ENCODE measurements at places on chromosomes 12 and 14.

- no peak for DNase-seq
Measured at GRCh38 chr12:24960222-24960855, 11.4 kb upstream of the BCAT1 start.

GRCh38 chr14:99382071-99382470 is 98.6 kb downstream of the SETD3 start:
- no peak for DNase-seq

DNA sequence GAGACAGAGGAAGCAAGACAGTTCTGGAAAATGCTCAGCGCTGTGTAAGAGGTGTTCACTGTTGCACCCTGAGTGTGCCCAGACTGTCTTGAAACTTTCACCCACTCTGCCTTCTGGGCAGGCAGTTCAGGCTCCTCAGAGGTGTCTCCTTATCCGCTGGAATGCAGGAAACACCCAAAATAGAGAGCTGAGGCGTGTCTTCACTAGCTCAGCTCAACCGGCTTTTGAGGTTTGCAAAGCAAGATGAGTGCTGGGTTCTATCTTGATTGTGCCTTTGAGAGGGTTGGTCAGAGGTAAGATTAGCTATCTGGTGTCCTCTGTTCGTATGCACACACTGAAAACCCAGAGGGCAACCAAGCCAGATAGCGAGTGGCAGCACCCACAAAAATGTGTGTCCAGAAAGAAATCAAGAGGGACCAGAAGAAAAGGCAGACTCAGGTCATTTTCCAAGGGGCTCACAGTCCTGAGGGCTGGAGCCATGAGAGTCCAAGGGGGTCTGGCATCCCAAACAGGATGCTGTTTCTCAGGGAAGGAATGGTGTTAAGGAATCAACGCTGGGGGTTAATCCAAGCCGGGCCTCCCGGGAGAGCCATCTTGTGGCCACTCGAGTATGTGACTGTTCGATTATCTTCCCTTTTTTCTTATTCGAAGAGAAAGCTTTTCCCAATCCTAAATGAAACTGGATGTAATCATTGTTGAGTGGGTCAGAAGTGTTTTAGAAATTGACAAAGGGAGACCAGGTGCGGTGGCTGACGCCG is 47.1 kb downstream of the TBX3 start:
- no peak for DNase-seq

GRCh38 chr12:89351489-89352241 is 636 bp downstream of the DUSP6 start:
- DNase-seq = no peak

DNA sequence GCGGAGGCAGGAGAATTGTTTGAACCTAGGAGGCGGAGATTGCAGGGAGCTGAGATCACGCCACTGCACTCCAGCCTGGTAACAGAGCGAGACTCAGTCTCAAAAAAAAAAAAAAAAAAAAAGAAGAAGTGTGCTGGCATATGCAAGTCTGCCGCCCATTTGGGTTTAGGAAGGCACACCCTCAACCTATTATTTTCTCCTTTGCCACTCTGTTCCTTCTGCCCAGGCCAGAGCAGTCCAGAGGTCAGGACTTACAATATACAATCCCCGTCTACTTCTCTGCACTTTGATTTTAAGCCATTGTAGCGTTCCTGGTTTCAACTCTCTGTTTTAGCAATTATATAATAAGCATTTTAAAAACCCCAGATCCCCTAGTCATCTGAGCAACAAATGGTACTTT is 39.8 kb downstream of the CATSPERB start:
- no peak for DNase-seq

GRCh38 chr14:36512585-36513003 is 7.4 kb downstream of the NKX2-1 start:
- peak; percentile 67 for DNase-seq

DNA sequence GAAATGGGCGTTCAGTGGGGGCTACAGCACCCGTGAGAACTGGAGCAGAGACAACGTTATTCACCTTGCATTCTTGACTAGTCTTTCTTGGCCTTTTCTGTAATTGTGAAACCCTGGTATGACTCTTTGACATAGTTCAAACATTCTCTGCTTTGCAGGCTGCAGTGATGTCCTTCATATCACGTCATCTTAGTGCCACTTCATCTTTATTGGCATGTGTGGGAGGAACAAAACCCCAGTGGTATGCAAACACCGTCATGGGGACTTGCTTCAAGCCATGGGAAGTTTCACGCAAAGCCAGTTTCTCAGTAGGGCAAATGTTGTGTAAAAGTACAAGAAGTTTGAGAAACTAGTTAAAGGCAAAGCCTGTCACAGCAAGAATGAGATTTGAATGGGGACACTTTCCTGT is 20.2 kb upstream of the DUSP16 start:
- no peak for DNase-seq

DNA sequence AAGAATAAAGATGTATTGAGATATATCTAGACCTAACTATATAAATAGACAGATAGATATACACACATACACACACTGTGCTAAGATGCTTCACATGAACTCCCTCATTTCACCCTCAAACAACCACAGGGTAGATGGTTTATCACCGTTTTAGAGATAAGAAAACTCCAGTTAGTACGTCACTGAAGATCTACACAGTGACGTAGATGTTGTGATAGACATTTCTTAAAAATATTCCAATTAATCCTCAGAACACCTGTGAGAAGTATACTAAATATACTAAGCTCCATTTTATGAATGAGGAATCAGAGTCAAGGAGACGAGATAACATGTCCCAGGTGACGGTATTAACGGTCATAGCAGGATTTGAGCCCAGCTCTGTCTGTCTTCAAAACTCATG is 31.5 kb downstream of the CCDC60 start:
- DNase-seq = no peak

- no peak for DNase-seq
Measured at GRCh38 chr14:92984896-92985295, 61.9 kb downstream of the CHGA start.

- no peak for DNase-seq
Measured at GRCh38 chr12:15918066-15918465, 6.9 kb downstream of the DERA start.

- peak; percentile 96 for DNase-seq
Measured at GRCh38 chr14:36217732-36218131, 41.2 kb upstream of the PTCSC3 start.

GRCh38 chr12:13968281-13968680 is 13.1 kb downstream of the GRIN2B start:
- no peak for DNase-seq

DNA sequence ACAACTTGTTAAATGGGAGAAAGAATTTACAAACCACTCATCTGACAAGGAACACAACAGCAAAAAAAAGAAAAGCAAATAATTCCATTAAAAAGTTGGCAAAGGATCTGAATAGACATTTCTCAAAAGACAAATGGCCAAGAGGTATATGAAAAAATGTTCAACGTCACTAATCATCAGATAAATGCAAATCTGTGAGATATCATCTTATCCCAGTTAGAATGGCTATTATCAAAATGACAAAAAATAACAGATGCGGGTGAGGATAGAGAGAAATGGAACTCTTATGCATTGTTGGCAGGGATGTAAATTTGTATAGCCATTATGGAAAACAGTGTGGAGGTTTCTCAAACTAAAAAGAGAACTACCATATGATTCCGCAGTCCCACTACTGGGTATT is 29.9 kb downstream of the CYP46A1 start:
- DNase-seq = no peak

- DNase-seq = no peak
Measured at GRCh38 chr12:48028541-48029431, 24.5 kb upstream of the COL2A1 start.

DNA sequence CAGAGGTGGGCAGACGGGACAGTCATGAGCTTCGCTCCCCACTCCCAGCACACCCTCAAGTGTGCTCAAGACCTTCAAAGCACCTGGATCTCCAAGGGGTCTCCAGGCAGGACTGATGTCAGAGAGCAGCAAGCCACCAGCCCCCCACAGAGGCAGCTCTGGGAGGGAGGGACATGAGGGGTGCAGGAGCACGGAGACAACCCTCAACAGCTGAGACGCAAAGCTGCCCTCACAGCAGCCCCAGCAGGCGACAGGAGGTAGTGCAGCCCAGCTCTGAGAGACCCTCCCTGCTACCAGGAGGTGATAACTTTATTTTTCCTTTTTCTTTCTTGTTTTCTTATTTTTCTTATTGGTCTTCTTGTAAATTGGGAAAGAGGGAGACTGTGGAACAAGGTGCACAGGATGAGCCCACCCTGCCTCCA is 17.9 kb downstream of the SIVA1 start:
- DNase-seq = no peak

- DNase-seq = peak; percentile 96
Measured at GRCh38 chr14:90513161-90514014, 116.6 kb downstream of the CALM1 start.

DNA sequence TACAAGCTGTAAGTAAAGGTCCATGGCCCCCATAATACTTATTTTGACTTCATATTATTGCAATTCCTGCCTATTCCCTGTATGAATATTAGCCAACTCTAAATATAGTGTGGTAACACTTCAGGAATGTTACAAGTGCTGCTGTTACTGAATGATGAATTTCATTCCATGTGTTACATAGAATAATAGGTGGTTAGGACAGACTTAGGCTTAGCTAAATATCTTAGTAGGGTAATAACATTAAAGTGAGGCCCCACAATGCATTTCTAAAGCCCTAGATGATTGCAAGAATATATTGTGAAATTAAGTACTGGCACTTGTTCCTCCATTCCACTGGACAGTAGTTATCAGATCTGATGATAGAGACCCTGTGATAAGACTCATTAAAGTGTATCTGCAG is 182.7 kb downstream of the PCNX1 start:
- no peak for DNase-seq

DNA sequence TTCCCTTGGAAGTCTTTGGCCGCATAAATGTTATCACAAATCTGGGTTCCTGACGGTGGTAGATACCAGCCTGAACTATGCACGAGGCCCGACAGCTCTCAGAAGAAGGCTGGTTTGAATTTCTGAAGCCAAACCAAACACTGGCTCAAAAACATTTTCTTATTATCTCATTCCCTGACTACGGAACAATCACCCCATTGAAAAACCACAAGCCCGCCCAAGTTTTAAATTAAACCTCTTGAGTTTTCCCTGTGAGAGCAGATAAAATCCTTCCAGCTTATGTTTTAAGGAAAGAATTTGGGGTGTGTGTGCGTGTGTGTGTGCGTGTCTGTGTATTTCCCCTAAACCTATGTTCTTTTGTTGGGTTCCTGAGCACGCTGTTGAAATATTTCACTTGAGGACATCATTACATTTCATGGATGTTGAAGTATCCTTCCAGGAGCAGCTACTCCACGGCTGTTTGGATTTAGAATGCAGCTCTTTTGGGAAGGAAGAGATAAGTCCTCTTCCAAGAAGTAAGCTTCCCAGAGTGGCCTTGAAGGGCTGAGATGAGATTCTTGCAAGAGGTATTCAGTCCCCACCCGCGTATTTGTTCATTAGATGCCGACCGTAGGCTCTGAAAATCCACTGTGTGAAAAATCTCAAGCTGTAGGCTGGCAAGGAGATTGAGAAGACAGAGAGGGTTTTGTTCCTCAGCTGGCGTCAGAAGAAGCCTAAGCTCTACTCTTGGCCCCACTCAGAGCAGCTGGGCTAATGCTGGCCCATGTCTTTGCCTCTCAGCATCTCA is 131.0 kb upstream of the NCOR2 start:
- DNase-seq = peak; percentile 85

GRCh38 chr12:2169940-2170339 is 117.2 kb downstream of the CACNA1C start:
- DNase-seq = no peak

DNA sequence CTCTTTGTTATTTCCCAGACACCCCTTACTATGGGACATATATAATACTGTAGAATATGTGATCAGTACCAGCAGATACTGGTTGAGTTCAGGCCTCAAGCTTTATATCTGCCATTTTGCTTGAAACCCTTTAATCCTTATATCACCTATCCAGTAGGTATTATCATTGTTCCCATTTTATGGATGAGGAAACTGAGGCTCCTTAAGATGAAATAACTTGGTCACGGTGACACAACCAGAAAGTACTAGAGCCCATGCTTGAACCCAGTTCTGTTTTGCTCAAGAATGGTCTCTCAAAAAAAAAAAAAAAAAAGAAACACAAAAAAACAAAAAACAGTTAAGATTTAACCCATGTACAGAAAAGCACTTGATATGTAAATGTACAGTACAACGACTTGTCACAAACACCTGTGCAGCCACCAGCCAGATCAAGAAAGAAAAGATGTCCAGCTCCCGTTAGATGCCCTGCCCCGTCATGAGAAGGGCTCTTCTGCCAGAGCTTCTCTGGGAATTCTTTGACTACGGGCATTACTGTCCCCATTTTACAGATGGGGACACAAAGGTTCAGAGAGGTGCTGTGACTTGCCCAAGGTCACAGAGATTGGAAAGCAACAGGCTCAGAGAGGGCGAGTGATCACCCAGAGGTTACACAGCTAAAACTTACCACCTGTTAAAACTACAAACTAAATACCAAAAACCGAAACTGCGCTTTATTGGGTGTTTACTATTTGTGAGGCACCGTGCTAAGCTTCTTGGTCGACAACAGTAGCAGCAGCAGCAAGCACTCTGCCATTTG is 669 bp upstream of the WSCD2 start:
- DNase-seq = no peak

- DNase-seq = no peak
Measured at GRCh38 chr12:79266343-79267144, 402.0 kb downstream of the SYT1 start.

DNA sequence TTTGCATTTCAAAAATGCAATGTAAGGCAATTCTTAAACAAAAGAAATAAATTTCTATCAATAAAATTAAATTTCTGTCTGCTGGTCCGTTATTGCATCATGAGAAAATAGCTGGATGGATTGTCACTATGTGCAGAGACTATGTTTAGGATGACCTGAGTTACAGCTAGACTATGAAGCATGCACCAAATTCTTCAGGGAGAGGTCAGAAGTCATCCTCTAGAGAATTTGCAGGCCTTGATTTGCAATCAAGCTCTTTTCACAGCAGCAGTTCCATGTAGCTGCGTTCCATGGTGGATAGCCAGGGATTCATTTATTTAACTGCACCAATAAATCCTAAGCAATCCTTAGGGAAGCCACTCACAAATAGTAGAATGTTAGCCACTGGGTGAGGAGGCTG is 253.7 kb downstream of the MSRB3 start:
- no peak for DNase-seq

GRCh38 chr12:93978553-93978952 is 169.8 kb upstream of the PLXNC1 start:
- DNase-seq = no peak

GRCh38 chr14:48253020-48253419 is 577.6 kb upstream of the MDGA2 start:
- DNase-seq = no peak
